ENCODE measurements at places on chromosomes 1 and 21. TPM values are rescaled to one million over a fixed set of nuclear protein-coding genes. Genes with fewer than 3 reads are reported as not detected.

- peak; percentile 34 for DNase-seq
Observed at GRCh38 chr1:23562137-23562876, 3.0 kb upstream of the ID3 start.

RO60 gene
- total RNA-seq: 29.2 TPM

GRCh38 chr1:204314893-204315658 lies 44.7 kb downstream of the PLEKHA6 start:
- DNase-seq: no peak

GRCh38 chr21:45541221-45542039 lies 810 bp downstream of the SLC19A1 start:
- DNase-seq: no peak

VTCN1 gene
- not detected for total RNA-seq

- DNase-seq: no peak
Observed at GRCh38 chr21:46025113-46025770, 43.7 kb downstream of the COL6A1 start.

DNA sequence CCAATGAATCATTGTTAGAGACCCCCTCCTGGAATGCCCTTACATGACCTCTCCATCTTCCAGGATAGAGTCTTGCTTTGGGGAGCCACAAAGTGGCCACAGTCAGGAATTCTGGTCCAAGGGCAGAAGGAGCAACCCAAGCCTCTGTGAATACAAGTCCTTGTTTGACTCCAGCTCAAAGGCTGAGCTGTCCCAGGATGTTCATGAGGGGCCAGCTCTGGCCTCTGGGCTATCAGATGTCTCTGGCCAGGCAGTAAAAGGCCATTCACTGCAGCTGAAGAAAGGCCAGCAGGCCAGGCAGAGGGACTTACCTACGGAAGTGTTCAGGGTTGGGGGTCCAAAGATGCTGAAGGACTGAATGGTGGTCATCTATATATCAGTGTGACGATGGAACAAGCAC lies 98.3 kb upstream of the IPO9 start:
- DNase-seq: no peak

GRCh38 chr1:55214212-55214933 lies 791 bp downstream of the USP24 start:
- no peak for DNase-seq

- no peak for DNase-seq
Observed at GRCh38 chr21:39938086-39938625, 70.9 kb downstream of the PCP4 start.

DNA sequence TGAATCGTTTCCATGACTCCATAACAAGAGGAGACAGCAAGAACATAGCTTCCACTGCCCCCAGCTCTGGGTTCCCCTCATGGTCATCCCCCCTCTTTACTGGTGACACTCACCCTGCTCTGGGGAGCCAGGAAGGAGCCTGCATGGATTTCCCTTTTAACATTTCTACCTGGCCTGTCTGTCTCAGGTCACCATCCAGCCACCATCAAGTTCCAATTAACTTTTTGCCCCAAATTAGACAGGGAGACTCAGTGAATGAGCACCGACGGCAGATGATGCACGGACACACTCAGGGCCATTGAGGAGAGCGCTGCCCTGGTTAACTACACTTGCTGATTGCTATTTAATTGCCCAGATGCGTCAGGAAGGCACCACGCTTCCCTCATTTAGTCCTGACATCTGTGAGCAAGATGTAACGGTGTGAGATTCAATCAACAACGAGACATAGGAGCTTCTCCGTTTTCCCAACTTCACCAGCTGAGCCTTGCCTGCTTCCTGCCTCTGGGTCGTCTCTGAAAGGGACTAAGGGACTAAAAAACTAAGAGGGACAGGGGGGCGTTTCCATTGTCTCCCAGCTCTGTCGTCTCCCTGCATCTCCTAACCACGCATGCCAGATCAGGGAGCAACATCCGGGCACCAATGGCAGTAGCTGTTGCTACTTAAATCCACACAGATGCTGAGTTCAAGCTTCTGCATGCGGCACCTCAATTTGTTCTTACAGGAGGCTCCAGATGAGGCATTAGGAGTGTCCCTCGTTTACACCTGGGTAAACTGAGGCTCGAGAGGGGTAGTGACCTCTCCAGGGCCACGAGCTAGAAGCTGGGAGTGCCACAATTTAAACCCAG lies 426.7 kb downstream of the NPHP4 start:
- no peak for DNase-seq

DNA sequence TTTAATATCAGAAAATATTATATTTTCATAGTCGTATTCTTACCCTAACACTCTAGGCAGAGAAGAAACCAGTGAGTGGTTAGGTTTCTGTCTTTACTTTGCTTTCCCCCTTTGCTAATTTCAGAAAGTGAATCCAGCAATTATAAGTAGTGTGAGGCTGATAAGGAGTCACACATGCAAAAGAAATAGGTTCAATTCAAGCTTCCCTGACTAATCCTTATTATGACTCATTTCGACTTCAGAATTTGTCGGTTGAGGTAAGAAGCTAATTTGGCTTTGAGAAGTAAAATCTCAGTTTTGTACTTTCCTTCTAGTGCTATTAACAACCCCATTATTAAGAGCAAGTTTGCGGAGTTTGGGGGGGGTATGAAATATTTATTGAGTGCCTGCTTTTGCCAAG lies 22.4 kb downstream of the ESRRG start:
- DNase-seq: no peak

DNA sequence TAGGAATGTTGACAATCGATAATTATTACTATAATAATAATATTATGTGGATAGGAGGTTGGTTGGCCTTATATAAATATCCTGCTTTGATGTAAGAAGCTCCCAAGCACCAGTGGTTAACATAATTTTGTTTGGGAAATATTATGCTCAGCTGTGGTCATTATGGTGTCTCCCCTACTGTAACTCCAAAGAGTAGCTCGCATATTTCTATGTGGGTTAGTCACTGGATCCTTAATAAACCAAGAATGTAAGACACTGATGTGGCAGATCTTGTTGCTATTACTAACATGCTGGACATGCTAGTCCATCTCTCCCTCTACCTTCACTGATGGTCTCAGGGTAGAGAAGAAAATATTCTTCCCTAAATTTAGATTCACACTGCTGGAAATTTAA lies 79.2 kb upstream of the RALGPS2 start:
- no peak for DNase-seq

DNA sequence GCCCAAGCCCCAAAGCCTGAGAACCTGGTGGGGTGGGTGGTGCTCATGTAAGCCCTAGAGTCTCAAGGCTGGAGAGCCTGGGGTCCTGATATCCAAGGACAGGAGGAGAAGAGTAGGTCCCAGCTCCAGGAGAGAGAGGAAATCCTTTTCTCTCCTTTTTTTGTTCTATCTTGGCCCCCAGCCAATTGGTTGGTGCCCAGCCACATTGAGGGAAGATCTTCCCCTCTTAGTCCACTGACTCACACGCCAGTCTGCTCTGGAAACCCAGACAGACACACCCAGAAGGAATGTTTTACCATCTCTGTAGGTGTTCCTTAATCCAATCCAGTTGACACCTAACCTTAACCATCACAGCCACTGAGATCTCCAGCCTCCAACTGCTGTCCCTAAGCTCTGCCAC lies 16.2 kb upstream of the LIN9 start:
- no peak for DNase-seq

DNA sequence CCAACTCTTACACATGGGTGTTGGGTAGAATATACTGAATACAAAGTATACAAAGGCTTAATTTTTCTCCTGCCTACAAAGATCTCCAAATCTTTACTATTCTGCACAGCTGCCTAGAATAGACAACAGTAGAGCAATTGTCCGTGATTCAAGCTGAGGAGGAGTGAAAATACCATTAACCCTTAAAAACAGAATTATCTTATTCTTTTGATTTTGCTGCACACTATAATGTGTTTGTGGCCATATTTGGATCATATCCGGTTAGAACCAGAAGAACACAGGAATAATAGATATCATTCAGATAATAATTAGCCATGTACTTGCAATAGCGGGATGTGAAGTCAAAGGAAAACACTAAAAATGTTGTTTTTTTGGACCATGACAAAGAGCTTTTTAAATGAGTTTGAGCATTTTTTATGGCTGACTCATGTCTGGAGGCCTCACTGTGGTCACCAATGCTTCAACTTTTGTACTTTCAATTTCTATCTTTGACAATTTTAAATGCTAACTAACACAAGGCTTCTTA lies 197.6 kb upstream of the FOXD3 start:
- no peak for DNase-seq

TDRD5 gene
- 0.72 TPM for total RNA-seq

DNA sequence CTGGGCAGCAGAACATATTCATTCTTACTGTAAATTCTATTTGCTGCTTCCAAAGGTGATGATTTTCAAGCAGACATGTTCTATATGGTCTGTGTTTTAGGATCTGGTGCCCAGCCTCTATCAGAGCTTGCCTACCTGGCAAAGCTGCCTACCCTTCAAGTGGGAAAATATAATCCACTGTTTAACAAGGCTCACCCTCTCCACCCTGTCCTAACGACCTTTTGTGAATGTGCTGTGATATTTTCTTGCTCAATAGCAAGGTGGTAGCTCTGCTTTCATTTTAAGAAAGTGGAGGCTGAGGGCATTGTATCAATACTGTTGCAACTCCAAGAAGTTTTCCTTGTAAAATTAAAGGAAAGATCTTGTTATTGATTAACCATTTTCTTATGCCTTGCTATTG lies 26.0 kb upstream of the AGO1 start:
- DNase-seq: no peak

DNA sequence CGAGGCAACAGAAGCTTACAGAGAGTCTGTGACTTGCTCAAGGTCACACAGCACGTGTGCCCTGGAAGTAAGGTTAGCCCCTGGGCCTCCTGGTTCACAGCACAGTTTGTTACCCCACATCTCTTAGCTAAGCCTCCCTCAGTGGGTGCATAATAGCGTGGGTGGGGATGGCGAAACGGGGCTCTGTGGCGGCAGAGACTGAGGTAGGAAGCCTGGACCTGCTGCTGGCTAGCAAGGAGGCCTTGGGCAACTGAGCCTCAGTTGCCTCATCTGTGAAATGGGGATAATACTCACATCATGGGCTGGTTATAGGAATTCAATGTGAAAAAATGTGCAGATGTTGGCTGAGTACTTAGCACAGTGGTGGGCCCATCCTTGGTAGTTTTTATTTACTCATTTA lies 596 bp downstream of the PADI4 start:
- no peak for DNase-seq

TMEM81 gene
- total RNA-seq: 2.0 TPM

CNR2 gene
- not detected for total RNA-seq

AK4 gene
- 32.2 TPM for total RNA-seq

- no peak for DNase-seq
Observed at GRCh38 chr1:43854473-43854872, 79.1 kb upstream of the ARTN start.

DNA sequence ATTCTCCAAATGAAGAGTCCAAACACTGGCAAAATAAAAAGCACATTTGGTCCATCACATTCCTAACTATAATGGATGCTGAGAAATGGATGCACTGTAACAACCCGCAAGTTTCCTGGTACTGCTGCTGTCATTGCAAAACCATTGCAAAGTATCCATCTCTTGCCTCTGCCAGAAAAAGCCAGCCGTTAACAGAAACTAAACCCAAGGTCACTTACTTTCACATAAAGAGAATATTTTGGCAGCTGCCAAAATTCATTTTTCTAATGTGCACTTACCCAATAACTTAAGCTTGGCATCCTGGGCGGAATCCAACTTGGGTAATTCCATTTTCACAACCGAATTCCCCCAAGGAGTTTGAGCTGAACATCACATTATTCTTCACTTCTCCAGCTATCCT lies 77.0 kb upstream of the LRRC8D start:
- DNase-seq: no peak

APOBEC4 gene
- not detected for total RNA-seq

RABGGTB gene
- total RNA-seq: 98.4 TPM

GRCh38 chr21:16536140-16536539 lies 806.4 kb downstream of the USP25 start:
- no peak for DNase-seq

DNA sequence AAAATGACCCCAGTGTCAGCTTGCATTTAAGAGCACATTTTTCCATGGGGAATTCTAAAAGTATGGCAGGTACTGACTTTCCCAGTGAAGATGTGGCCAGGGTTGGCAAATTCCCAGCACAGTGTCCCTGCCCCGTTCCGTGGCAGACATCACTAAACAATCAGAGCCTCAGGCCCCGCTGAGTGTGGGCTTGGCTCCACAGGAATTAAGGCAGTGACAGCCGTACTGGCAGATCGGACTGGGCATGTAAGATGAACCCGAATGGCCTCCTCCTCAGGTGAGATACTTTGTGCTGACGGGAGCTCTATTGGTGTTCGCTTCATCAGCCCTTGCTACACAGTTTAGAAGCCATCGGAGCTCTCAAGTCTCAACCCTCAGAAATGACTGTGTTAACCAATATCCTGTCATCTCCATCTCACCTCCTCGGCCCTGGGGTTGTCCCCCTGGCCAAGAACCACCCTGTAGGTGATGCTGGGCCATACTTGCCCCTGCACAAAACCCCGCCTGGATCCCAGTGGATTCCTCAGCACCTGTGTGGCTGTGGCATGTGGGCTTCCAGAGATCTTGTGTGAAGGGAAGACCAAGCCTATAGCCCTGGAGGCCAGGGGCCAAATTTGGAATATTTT lies 29.0 kb upstream of the ABCG1 start:
- DNase-seq: no peak

- DNase-seq: no peak
Observed at GRCh38 chr21:42983103-42983502, 8.7 kb downstream of the PKNOX1 start.

- no peak for DNase-seq
Observed at GRCh38 chr1:153057375-153057774, at the start of gene SPRR2A. Gene SPRR2A, minus strand, starts transcription at chr1:153057512. Its CDS starts 777 bp downstream, at chr1:153056735.

DNA sequence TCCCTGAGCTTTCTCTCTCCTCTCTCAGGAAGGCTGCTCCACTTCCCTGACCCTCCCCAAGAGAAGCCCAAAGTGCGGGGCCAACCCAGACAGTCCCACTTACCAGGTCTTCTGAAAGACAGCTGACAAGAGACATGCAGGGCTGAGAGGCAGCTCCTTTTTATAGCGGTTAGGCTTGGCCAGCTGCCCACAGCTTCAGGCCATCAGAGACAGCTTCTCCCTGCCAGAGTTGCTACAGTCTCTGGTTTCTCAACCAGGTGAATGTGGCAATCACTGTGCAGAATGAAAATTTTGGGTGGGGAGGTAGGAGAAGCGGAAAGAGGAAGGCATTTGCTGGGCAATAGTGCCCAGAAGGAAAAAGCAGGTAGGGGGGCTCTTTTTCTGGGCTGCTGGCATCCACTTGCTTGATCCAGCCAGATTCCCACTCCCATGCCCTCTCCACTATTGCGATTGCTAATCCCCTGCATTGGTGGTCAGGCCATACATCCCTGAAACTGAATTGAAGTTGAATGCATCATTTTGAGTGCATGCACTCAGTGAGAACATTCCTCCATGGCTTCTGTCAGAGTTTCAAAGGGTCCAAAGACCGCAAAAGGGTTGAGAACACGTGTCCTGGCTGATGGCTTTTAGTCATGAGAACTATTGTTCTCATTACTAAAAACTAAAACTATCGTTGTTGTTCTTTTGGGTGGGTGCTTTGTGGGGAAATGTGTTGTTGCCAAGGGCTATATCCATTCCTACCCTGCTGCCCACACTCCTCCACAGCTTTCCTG lies at the start of gene S100A8:
TSS of gene S100A8 (minus strand) at position 136 of the 773 bp plus-strand sequence. CDS start 538 bp downstream, outside the sequence.
- DNase-seq: no peak

Measured in esophagus squamous epithelium (tissue), 5 donors.